Colonic mucosa (tissue), 4 donors: ENCODE measurements at places on chromosomes 2 and 18. TPM values are rescaled to one million over a fixed set of nuclear protein-coding genes. Genes with fewer than 3 reads are reported as not detected.

Gene SYT4
- total RNA-seq = 1.2 TPM

Gene HOXD13
- total RNA-seq = 0.77 TPM

Gene NGEF
- total RNA-seq = 34.0 TPM

Gene ARHGAP25
- total RNA-seq = 3.6 TPM

Gene SLC66A3
- 7.7 TPM for total RNA-seq

Gene FOXI3
- not detected for total RNA-seq

Gene FBLN7
- 0.66 TPM for total RNA-seq

Gene CDH19
- 3.6 TPM for total RNA-seq

Gene ANKRD29
- 1.0 TPM for total RNA-seq

Gene FSIP2
- 4.4 TPM for total RNA-seq

Gene NAT8
- total RNA-seq = 0.64 TPM

Gene LIMS4
- 1.2 TPM for total RNA-seq

Gene CYP26B1
- 1.9 TPM for total RNA-seq

Gene SF3B6
- 90.1 TPM for total RNA-seq

Gene RAB27B
- 8.9 TPM for total RNA-seq

Gene CLEC4F
- not detected for total RNA-seq

Gene C2orf72
- total RNA-seq = 44.5 TPM

Gene CTAGE1
- not detected for total RNA-seq

Gene C2orf78
- not detected for total RNA-seq

Gene CRIM1
- 90.7 TPM for total RNA-seq

Gene IL1R1
- 23.9 TPM for total RNA-seq

Gene MFSD2B
- total RNA-seq = not detected

Gene FBXO15
- total RNA-seq = not detected

Gene SCYGR7
- total RNA-seq = not detected

Gene HNMT
- 82.1 TPM for total RNA-seq

Gene CDH7
- 0.05 TPM for total RNA-seq

Gene RUFY4
- not detected for total RNA-seq

Gene IL18R1
- 3.0 TPM for total RNA-seq

Gene COMMD1
- 24.4 TPM for total RNA-seq

Gene KIF3C
- total RNA-seq = 4.0 TPM

Gene OXER1
- total RNA-seq = 3.9 TPM

Gene SPHKAP
- total RNA-seq = 0.10 TPM

Gene CDH20
- total RNA-seq = not detected

Gene TACR1
- total RNA-seq = not detected

Gene CXXC1
- 46.1 TPM for total RNA-seq

Gene LHCGR
- total RNA-seq = not detected

Gene WDR33
- total RNA-seq = 59.4 TPM

Gene TMEM247
- not detected for total RNA-seq

Gene GLI2
- 1.3 TPM for total RNA-seq

Gene SRD5A2
- total RNA-seq = not detected

Gene FBXO36
- 1.9 TPM for total RNA-seq

Gene SNED1
- 4.6 TPM for total RNA-seq

Gene FKBP1B
- 11.8 TPM for total RNA-seq

Gene SERPINB3
- not detected for total RNA-seq

Gene HOXD12
- not detected for total RNA-seq

Gene PRSS56
- not detected for total RNA-seq

Gene CAPN13
- total RNA-seq = 31.2 TPM

Gene C1QL2
- not detected for total RNA-seq

Gene UGT1A10
- 45.2 TPM for total RNA-seq

Gene GKN1
- total RNA-seq = not detected

Gene DQX1
- 34.2 TPM for total RNA-seq

Gene TYW5
- total RNA-seq = 7.6 TPM

Gene SLC8A1
- 4.1 TPM for total RNA-seq
